Right lobe of liver (tissue), 6 donors: ENCODE measurements at places on chromosomes 1 and 21. TPM values are rescaled to one million over a fixed set of nuclear protein-coding genes. Genes with fewer than 3 reads are reported as not detected.
A peak's percentile ranks its signal among the peaks of the same experiment; 100 is the strongest.

The AK2 gene
- 123 TPM for total RNA-seq

- H3K27ac ChIP-seq: peak within 1 kb of the TSS; percentile 90
- H3K36me3 ChIP-seq: no peaks in the 10 kb centered on the region
- H3K27me3 ChIP-seq: no peaks in the 10 kb centered on the region
- H3K4me3 ChIP-seq: peak within 1 kb of the TSS; percentile 63
- DNase-seq: no peak
These were observed at the start of gene PROX1 for GRCh38 chr1:213987927-213988506. Gene PROX1, plus strand, starts transcription at chr1:213987973. Its CDS starts 8,563 bp downstream, at chr1:213996536.

The AADACL4 gene
- total RNA-seq: not detected

DNA sequence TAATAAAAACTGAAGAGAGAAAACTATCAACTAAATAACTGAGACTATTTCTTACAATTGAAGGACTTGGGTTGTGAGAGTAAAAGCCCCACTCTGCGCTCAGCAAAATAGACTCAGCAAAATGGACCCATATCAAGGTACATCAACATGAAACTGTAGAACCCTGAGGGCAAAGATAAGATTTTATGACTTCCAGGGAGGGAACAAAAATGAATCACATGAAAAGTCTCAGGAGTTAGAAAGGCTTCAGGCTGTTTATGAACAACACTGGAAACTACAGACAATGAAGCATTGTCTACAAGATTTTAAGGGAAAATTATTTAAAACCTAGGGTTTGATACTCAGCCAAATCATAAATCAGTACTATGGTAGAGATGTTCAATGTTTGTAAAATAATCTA, 434.3 kb downstream of the PTPRC start:
- H3K4me1 ChIP-seq: no peaks in the 10 kb centered on the region
- no peak overlapping the region for H3K4me3 ChIP-seq
- H3K27me3 ChIP-seq: no peaks in the 10 kb centered on the region
- H3K27ac ChIP-seq: no peak overlapping the region
- DNase-seq: no peak
- no peaks in the 10 kb centered on the region for H3K36me3 ChIP-seq

The GJA8 gene
- total RNA-seq: not detected
